Activated CD8-positive, alpha-beta memory T cell treated with anti-CD3 and anti-CD28 coated beads, Interleukin-2, amount 50 U/mL, for 48 hours (primary cell): ENCODE measurements at places on chromosomes 16 and 17.

DNA sequence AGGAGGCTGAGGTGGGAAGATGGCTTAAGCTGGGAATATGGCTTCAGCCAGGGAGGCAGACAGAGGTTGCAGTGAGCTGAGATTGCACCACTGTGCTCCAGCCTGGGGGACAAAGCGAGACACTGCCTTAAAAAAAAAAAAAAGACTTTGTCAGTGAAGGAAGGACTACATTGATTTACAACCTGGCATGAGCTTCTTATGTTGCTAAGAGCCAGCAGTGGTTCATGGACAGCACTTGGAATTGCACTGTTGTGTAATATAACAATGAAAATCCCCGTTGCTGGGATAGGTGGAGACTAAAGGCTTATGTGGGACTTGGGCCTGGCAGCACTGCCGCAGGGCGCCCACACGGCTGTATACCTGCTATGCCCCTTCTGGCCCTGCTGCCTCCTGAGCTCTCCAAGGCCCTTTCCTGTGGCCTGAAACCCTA is 14.1 kb upstream of the SLC16A5 start:
- DNase-seq: no peak

- DNase-seq: no peak
These were observed 68.7 kb downstream of the WSCD1 start for GRCh38 chr17:6138761-6139446.

- no peak for DNase-seq
These were observed 14.7 kb downstream of the ANKRD13B start for GRCh38 chr17:29607557-29608195.

DNA sequence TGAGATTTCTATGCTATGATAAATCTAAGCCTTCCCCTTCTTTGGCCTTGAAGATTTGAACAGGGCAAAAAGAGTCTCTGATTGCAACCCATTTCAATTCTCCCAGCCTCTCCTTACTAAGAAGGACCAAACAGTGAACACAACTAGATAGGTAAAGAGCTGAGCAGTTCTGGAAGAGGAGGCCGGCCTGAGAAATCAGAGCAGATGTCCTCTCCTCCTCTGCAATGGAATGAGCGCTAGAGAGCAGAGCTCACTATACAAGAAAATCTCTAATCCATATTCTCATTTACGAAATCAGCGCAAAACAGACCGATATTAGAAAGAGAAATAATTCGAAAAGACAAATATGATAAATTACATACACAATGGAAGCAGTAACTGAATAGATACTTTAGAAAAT is 124.2 kb downstream of the CDK5R1 start:
- no peak for DNase-seq

GRCh38 chr16:50900391-50900942 is 158.6 kb downstream of the CYLD start:
- DNase-seq: no peak

GRCh38 chr16:13427943-13428342 is 492.0 kb upstream of the ERCC4 start:
- no peak for DNase-seq

- DNase-seq: no peak
These were observed 5.0 kb upstream of the ALDH3A1 start for GRCh38 chr17:19753051-19753509.

DNA sequence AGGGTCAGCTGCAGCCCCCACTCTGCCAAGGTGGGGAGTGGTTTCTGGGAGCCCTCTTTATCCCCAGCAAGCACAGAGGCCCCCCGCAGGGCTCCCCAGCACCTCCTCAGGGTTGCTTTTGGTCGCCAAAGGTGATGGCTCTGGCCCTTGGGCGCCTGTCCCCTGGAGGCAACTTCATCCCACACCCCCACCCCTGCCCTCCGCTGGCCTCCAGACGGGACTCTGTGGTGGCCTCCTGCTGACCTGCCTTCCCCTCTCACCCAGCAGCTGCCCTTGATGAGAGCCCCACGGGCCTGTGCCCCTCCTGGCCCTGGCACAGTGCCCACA is 7.8 kb upstream of the RHOT2 start:
- peak; percentile 53 for DNase-seq

GRCh38 chr16:69561901-69562300 is 3.9 kb upstream of the NFAT5 start:
- DNase-seq: no peak

DNA sequence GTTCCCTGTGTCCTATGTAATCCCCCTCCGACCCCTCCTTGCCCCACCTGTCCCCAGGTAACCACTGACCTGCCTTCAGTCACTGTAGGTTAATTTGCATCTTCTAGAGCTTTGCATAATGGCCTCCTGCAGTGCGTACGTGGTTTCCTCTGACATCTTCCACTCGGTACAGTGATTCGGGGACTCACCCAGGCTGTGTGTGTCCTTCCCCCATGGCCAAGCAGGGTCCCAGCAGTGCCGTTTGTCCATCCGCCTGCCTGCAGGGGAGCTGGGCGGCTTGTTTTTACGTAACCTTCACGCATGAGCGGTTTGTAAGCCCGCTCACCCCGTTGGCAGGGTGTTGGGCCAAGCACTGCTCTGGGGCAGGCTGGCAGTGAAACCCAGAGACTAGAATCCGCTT is 7.9 kb downstream of the MAPK8IP3 start:
- DNase-seq: no peak

GRCh38 chr17:72614476-72614870 is 478.0 kb downstream of the SLC39A11 start:
- no peak for DNase-seq

DNA sequence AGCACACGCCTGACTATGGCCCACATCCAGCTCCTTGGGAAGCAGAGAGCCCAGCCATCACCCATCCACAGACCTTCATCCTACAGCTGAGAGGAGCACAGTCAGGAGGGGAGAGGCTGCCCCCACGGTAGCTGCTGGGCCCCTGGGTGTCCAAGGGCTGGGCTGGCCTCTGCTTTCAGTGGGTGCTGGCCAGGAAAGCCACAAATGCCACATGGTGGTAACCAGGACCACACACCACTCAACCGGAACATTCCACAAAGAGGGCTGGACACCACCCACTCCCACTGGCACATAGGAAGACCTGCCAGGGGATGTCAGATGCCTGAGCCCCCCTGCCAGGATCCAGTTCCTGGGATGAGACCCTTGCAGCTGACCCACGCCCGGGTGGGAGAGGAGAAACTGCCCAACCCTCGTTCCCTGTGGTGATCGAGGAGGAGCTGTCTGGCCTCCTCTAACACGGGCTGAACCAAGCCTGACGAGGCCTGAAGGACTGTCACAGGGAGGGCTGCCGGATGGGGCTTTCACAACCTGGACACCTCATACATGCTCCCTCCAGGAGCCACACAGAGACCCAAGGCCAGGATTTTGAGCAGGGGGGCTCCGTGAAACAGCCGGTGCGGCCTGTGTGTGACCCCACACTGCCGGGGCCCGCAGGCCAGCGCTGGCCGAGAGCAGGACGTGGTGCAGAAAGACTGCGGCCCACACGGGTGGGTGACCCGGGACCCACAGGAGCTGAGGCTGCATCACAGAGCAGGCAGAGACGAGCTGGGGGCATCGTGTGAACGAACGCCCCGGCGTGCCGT is 30.7 kb downstream of the PIEZO1 start:
- DNase-seq: no peak

GRCh38 chr16:23929856-23930255 is 94.1 kb downstream of the PRKCB start:
- no peak for DNase-seq

- no peak for DNase-seq
These were observed 15.4 kb upstream of the KRT24 start for GRCh38 chr17:40718930-40719329.

GRCh38 chr16:31110106-31111034 is 2.2 kb downstream of the BCKDK start:
- DNase-seq: no peak

DNA sequence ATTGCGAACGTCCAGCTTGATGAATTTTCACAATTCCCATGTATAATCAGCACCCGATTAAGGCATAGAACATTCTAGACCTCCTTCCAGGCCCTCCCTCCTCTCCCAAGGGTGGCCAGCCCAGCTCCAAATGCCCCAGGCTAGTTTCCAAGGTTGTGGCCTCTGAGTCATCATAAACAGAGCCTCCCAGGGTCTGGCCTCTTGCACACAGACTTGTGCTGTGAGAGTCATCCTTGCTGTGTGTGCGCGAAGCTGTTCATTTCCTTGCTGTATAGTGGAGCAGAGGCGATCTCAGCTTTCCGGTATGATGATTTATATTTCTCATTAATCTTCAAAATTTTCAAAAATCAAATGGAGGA is 20.5 kb upstream of the JPH3 start:
- no peak for DNase-seq

- DNase-seq: no peak
These were observed 5.7 kb upstream of the IL32 start for GRCh38 chr16:3059723-3060242.

DNA sequence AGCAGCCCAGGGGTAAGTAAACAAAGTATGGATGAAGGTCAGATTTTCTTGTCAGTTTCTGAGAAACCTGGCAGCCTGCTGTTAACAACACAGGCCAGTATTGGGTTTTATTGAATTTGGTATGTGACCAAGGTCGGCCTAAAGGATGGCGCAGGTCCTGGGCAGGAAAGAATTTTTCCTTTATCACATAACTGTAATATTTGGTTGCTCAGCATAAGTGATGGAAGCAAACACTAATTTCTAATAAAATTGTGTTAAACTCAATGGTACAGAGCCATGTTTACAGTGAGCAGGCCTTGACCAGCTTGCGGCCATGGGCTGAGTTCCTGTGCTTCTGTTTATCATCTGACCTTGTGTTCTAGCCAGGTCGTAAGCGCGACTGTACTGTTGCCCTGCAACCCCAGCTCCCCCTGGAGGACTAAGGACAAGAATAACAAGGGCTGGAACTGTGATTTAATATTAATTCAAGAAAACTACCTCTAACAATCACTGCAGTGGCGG is 10.5 kb downstream of the POLDIP2 start:
- no peak for DNase-seq

DNA sequence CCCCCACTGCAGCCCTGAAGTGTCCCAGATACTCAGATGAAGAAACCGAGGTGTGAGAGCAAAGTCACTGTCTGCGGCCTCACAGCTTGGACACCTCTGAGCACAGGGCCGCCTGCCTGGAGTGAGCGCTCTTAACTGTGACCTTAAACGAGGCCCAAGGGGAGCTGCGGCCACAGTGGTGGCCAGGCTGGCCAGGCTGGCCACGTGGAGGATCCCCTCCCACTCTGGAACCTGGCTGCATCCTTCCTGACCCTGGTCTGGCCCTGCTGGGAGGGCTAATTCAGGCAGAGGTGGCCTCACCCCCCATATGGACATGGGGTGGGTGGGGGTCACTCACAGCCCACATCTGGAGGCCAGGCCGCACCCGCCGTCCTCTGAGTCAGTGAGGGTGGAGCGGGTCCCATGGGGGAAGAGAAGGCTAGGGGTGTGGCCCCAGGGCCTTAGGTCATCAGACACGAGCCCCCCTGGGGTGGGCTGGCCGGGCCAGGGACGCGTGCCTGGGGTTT is 6.6 kb downstream of the VASN start:
- DNase-seq: no peak

DNA sequence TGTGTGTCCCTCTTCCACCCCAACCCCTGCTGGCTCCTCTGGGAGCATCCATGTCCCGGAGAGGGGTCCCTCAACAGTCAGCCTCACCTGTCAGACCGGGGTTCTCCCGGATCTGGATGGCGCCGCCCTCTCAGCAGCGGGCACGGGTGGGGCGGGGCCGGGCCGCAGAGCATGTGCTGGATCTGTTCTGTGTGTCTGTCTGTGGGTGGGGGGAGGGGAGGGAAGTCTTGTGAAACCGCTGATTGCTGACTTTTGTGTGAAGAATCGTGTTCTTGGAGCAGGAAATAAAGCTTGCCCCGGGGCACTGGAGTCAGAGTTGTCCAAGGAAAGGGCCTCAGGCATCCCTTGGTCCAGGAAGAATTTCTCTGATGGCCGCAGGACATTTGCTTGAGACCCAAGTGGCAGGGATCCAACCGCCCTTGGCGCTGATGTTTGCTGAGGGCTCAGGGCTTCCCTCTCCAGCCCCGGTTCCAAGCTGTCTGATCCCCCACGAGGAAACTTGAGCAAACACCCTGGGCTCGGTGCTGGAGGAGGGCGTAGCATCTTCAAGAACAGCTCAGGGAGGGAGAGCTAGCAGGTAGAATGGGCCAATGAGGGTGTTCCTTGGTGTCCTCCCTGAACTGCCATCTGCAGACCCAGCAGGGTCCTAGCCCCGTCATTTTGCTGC is 4.5 kb downstream of the NXPH3 start:
- DNase-seq: no peak

GRCh38 chr17:17134957-17135333 is 71.2 kb downstream of the PLD6 start:
- DNase-seq: no peak

DNA sequence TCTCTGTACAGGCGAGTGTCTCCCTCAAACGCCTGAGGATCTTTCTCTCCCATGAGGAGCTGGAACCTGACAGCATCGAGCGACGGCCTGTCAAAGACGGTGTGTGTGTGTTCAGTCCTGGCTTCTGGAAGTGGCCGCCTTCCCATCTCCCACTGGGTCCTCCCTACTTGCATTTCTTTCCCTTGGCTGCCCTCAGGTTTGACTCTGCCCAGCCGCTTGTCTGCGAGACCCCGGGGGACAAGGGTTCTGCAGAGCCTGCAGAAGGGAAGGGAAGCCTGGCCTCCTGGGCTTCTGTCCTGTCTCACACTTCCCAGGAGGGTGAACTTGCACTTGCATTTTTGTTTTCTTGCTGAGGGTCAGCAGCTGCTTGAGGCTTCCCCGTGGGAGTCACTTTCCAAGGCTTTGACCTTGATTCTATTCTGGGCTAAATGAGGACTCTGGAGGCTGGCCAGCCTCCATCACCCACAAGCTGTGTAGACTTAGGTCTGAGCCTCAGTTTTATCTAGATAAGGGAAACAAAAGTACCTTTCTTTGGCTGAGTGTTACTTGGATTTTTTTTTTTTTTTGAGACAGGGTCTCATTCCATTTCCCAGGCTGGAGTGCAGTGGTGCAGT is 122.3 kb downstream of the ABCC1 start:
- DNase-seq: no peak

GRCh38 chr16:71931599-71931998 is 36.3 kb downstream of the IST1 start:
- no peak for DNase-seq

- DNase-seq: peak; percentile 81
These were observed 16.5 kb upstream of the PRM1 start for GRCh38 chr16:11297492-11298142.

GRCh38 chr17:57296231-57296630 is 39.9 kb downstream of the MSI2 start:
- DNase-seq: no peak

GRCh38 chr17:50183421-50183994 is 17.7 kb downstream of the SGCA start:
- DNase-seq: no peak

DNA sequence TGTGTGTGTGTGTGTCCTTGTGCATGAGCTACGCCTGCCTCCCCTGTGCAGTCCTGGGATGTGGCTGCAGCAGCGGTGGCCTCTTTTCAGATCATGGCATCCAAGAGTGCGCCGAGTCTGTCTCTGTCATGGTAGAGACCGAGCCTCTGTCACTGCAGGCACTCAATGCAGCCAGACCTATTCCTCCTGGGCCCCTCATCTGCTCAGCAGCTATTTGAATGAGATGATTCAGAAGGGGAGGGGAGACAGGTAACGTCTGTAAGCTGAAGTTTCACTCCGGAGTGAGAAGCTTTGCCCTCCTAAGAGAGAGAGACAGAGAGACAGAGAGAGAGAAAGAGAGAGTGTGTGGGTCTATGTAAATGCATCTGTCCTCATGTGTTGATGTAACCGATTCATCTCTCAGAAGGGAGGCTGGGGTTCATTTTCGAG is 22.5 kb downstream of the STAT5A start:
- DNase-seq: no peak
